ENCODE measurements at places on chromosomes 7 and 10.

DNA sequence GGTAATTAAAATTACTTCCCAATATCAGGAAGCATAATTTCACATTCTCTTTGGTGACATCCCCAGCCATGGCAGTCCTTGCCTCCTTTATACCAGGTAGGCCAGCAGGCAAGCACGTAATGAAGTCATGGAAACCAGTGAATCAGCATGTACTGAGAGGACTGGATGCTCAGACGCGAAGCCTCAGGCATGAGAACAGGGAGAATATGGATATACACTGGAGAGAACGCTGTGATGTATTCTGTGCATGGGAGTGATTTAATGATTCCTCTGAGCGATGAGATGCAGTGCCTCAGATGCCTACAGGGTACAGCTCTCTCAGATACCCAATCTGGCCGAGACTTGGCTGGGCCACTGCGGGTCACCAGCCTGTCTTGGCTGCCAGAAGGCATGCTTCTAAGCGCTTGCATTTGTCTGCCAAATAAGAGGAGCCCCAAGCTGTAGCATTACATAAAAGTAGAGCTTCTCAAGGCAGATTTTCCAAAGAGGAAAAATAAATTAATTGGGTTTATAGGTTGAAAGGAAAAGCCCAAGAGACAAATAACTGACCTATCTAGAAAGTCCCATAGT lies 238.1 kb downstream of the RELN start:
- DNase-seq: no peak

DNA sequence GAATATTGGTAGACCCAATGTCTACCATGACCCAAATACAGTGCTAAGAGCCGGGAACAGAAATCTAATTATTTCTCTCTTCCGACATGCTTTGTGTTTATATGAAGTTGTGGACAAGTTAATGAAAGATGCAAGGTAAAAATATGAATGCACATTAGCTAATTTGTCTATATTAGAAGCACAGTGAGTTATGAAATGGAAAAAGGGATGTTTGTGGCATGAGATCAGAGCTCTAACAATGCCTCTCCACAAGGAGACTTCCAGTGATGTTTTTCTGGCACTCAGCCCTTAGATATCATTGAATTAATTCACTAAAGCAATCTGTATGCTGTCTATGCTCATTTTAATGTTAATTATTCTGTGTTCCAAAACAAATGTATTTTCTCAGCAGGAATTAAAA lies 897.2 kb downstream of the CNTNAP2 start:
- DNase-seq: no peak

- DNase-seq: no peak
These were observed 85.1 kb downstream of the EEPD1 start for GRCh38 chr7:36238138-36238537.

DNA sequence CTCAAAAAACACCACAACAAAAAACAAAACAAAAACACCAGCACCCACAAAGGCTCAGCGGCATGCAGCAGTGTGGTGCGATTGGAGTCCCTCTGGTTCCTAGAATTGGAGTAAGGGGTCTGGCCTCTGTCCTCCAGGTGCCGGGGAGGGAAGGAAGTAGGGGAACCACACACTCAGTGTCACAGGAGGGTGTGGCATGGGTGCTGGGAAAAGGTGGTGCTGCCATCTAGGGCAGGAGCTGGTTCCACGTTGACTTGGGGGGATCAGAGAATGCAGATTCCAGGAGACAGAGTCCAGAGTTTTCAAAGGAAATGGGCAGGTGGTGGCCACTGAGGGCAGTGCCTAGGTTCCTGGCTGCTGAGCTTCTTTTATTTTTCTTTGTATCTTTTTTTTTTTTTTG lies 19.8 kb upstream of the WIPI2 start:
- no peak for DNase-seq

DNA sequence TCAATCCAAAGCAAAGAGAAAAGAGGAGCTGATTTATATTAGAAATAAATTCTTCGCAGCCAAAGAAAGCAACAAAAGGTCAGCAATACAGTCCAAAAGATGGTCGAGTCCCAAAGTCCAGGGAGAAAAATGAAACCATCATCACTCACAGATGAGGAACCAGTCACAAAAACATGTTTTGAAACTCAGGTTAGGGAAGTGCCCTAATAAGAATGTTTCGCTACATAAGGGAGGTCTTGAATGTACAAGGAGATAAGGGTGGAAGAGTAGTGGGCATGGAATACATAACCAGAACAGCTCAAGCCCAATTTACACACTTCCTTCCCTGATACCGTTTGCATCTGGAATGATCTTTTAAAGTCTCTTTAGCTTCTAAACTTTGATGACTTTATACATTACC lies 53.6 kb downstream of the VPS41 start:
- DNase-seq: no peak

- DNase-seq: no peak
These were observed 2.0 kb upstream of the TNS3 start for GRCh38 chr7:47583739-47584535.

All from stimulated activated CD8-positive, alpha-beta memory T cell treated with anti-CD3 and anti-CD28 coated beads, Interleukin-7, amount 100 ng/mL, for 1 hour (primary cell).